ENCODE measurements at places on chromosomes 5 and 9.

DNA sequence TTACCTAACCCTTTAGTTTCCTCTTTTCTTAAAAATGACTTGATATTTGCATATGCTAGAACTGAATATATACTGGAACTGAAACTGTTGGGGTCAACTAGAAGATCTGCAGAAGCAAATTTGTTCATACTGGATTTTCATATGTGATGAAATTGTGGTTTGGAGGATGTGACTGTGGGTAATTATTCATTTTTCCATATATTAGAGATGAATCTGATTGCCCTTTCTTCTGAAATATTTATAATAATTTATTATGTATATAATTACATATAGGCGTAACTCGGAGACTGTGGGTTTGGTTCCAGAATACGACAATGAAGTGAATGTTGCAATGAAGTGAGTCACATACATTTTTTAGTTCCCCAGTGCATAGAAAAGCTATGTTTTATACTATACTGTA, 149.1 kb downstream of the ATP10B start:
- DNase-seq = no peak

- DNase-seq = peak; percentile 24
Measured at GRCh38 chr9:95515272-95516113, 1.3 kb downstream of the PTCH1 start.

GRCh38 chr5:58912116-58912515, 329.2 kb downstream of the RAB3C start:
- DNase-seq = no peak

DNA sequence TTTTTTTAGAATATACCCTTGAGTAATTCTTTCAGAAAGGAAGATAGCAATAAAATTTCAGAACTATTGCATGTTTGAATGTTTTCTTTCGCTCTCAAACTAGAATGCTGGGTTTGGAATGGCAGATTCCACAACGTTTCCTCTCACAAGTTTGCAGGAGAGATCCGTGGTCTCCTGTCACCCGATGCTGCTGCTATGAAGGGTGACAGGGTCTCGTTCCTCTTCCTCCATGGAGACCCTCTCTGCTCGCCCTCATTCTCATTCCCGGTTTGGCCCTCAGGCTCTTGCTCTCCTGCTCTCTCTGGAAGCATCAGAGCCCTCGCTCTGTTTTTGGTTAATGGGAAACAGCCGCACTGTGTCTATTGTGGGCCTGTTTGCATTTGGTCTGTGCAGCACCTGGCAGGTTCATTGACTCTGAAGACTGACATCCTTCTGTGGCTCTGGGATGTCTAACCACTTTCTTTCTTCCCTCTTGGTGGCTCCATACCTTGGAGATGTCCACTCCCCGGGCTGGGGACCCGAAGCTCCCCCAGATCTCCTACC, 12.6 kb upstream of the FAM163B start:
- DNase-seq = no peak

DNA sequence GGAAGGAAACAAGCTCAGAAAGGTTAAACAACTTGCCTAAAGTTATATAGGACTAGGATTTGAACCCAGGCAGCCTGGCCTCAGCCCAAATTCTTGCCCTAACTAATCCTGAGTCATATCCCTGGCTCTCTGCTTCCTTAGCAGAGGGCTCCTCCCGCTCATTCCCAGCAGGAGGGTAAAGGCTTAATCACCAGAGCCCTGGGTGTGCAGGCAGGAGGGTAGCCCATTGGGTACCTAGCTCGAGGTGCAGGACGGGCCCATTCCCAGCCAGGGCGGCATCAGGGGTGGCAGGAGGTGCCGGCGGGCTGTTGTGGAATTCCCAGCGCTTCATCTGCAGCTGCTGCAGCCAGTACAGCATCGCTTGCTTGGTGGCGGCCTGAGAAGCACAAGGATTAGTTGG, 3.9 kb downstream of the TBC1D2 start:
- DNase-seq = no peak

DNA sequence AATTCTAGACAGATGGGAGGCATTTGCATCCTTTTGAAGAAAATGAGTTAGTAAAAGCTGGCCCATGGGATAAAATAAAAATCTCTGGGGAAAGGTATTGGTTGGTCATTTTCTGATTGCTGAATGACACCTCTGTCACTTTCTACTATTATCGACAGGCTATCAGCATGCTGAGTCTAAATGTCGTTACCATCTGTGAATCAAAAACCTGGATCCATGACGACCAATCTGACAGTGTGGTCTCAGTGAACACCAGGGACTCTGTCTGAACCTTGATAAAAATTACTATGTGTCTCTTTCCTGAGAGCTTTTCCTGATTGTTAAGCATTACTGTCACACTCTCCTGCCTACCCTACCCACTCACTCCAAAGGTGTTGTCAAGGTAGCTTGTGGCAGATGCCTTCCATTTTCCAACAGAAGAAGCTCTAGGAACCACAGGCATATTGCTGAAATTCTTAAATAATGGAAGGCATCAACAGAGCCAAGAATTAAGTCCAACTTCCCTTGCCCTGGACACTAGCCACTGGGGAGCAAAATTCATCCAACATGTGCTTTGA, 12.6 kb upstream of the ASTN2 start:
- DNase-seq = no peak

DNA sequence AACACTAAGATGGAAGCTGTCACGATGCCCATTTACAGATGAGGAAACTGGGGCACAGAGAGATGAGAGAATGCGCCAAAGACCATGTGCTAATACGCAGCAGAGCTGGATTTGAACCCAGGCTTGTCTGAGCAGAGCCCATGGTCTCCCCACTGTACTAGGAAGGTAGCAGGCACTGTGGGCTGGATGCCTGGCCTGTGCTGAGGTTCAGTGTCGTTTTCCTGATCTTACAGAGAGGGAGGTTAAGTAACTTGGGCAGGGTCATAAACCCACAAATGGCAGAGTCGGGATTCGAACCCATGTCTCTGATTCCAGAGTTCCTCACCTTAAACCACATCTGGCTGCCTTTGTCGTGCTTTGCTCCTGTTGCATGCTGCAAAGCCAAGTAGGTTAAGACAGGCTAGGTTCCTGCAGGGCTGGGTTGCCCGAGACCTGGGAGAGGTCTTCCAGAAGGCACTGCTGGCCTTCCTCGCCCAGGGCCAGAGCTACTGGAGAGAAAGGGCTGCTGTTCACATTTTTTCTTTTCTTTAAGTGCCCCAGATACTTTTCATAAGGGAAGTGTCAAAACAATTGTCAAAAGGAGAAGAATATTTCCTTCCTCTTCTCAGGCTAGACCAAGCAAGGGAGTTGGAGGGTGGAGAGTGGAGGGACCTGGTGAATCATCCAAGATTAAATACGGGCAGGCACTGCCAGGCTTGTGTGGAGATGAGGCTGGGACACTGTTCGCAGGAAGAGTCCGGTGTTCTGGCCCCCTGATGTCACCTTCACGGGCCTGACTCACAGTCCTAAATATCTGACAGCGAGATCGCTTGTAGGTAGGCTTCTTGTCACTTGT, 3.2 kb downstream of the NEK6 start:
- no peak for DNase-seq

All from DMS79 treated with DMSO at 0.1 percent for 48 hours (cell line).